ENCODE measurements at places on chromosomes 16 and 17.

- no peak for DNase-seq
These were observed 339.9 kb downstream of the SOX9 start for GRCh38 chr17:72460711-72461110.

- no peak for DNase-seq
These were observed 42.6 kb upstream of the SKAP1 start for GRCh38 chr17:48472411-48473281.

- no peak for DNase-seq
These were observed 10.4 kb upstream of the DYNLL2 start for GRCh38 chr17:58072862-58073261.

- no peak for DNase-seq
These were observed 80.2 kb downstream of the OR1D5 start for GRCh38 chr17:2983255-2983654.

- DNase-seq: no peak
These were observed 3.2 kb downstream of the KSR1 start for GRCh38 chr17:27459433-27459832.

DNA sequence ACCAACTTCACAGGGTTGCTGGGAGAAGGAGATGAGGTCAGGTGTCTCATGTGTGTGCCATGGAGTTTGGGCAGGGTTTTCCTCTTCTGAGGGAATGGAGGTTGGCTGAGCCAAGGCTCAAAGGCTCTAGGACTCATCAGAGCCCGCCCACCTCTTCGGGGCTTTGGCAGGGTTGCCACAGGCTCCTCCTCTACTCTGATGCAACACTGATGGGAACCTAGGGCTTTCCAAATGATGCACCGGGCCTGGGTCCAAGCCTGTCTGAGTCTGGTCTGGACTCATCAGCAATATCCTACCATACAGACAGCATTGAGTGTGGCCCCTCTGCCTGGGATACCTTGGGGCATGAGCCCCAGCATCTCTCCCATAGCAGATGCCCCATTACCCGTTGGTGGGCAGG, 59.5 kb upstream of the LHX1 start:
- no peak for DNase-seq

DNA sequence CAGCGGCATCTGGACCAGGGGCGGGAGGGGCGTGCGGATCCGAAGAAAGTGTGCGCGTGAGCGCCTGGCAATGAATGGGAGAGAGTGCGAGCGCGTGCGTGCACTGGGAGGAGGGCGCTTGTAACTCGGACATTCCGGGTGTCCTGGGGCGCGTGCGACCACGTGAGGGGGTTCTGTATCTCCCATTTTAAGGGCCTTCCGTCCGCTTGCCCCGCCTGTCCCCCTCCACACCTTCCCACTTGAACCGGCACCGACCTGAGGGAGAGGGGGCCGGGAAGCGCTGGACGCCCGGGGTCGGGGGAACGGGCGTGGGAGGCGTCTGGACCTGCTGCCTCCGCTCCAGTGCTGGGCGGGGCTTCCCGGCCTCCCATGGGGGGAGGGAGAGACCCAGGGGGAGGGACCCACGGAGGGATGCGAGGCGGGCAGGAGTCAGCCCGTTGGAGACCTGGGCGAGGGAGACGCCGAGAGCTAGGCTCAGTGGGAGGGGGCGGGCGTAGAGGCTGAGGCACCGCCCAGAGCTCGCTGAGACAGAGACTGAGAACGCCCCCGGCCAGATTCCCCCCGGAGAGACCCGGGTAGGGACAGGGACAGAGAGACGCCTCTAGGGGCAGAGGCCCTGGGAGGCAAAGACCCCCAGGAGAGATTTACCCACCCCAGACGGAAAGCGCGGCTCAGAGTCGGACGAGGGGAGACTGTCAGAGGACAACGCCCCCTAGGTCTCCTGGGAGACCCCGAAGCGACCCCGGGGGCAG, at the start of gene KREMEN2:
Gene KREMEN2, plus strand, starts transcription at position 553 of the 752 bp plus-strand sequence. CDS start 246 bp downstream, outside the sequence.
- DNase-seq: peak; percentile 39
